Stimulated activated CD8-positive, alpha-beta memory T cell treated with anti-CD3 and anti-CD28 coated beads, Interleukin-4, amount 100 ng/mL, for 24 hours (primary cell): ENCODE measurements at places on chromosomes 1 and 21.

DNA sequence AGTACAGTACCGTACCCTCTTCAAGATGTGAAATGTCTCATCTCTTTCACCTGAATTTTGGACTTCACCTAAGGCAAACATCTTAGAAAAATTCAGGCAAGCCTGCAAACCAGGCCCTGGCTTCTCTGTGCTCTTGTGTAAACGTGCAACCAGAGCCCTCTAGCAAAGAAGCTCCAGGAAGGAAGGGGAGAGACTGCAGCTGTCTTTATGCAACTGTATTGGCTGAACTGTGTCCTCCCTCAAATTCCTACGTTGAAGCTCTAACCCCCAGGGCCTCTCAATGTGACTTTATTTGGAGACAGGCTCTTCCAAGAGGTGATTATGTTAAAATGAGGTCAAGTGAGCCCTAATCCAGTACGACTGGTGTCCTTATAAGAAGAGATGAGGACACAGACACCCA is 60.3 kb downstream of the SLC45A1 start:
- DNase-seq = no peak

- DNase-seq = no peak
Measured at GRCh38 chr1:240021709-240022108, 70.0 kb upstream of the FMN2 start.

GRCh38 chr1:228141226-228142044 is 1.4 kb downstream of the GUK1 start:
- DNase-seq = no peak

DNA sequence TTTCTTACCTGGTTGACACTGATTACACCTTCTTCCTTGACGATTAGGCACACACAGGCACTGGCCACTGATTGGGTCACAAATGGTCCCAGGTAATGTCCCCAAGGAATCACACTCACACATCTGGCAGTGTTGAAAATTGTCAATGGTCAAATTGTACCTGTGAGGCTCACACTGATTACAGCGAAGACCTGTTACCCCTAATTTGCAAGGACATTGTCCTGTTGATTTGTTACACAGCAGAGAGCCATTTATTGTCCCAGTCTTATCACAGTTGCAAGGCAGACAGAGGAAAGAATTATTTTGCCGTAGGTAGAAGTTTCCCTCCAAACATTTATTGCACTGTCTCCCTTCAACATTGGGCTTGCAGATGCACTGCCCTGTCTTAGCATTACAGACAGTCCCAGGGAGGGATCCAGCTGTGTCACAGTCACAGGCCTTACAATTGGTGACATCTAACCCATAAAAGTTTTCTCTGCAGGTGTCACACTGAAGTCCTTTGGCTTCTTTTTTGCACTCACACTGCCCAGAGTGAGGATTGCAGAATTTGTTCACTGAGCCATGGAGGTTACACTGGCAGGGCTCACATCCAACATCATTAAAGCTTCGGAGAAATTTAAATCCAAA is 176.6 kb downstream of the USH2A start:
- DNase-seq = no peak

GRCh38 chr1:40808444-40808843 is 24.9 kb downstream of the KCNQ4 start:
- no peak for DNase-seq

DNA sequence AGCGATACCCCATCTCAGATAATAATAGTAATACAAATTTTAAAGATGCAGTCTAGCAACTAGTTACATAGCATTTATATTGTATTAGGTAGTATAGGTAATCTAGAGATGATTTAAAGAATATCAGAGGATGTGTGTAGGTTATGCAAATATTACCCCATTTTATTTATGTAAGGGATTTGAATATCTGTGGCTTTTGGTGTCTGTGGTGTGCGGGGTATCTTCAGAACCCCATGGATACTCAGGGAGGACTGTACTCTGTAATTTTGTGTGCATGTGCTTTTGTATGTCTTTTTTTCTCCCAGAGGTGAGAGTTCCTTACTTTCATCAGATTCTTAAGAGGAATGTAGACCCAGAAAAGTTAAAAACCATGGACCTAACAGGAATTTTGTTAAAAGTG is 12.8 kb downstream of the RNF2 start:
- no peak for DNase-seq

- no peak for DNase-seq
Measured at GRCh38 chr1:226369110-226369509, 38.8 kb downstream of the PARP1 start.

DNA sequence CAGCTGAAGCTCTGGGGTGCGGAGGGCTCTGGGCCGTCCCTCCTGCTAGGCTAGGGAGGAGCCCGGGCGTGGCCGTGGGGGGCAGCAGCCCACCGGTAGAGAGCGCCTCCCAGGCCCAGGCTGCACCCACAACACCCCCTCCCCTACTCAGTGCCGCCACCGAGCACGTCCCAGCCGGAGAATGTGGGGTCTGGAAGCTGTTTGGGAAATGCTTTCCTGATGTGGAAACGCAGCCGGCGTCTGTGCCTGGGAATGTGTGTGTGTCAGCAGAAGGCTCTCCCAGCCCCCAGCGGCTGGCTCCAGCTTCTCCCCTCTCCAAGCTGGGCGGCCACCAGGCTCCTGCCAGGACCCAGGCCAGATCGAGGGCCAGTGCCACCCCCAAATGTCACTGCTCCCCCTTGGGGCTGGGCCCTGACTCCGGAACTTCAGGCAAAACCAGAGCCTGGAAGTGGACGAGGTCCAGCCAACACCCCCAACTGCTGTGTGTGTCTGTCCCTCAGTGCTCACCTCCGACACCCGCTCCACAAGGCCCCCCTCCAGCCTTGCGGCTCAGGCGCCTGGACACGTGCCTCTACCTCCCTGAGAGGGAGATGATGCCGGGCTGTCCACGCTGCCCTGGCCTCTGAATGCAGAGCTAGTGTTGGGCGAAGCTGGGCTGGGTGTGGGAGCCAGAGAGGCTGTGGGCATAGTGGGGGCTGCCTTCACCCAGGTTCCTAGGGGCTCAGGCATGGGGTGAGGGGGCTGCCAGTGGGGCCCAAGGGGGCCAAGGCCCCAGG is 74.7 kb downstream of the MEGF6 start:
- no peak for DNase-seq

DNA sequence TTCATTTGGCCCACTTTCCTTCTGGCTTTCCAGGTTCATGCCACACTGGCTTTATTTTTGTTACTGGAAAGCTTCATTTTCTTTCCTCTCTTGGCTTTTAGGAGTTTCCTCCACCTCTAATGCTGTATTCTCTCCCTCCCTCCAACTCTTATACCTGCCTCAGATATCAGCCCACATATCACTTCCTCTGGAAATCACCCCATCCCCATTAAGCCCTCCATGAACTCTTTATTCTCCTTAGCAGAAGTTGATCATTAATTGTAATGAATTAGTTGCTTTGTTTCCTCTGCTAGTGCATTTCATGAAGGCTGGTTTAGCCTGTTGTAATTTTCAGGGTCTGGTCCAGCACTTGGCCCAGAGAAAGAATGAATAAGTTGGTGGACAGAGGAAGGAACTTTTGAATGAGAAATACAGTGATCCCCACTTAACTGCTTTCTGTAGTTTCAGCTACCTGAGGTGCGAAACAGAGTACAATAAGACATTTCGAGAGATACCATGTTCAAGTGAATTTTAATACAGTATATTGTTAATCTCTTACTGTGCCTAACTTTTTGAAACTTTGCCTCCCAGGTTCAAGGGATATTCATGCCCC is 1.7 kb downstream of the SOAT1 start:
- no peak for DNase-seq

- DNase-seq = no peak
Measured at GRCh38 chr1:240941701-240942370, 329.9 kb upstream of the GREM2 start.

DNA sequence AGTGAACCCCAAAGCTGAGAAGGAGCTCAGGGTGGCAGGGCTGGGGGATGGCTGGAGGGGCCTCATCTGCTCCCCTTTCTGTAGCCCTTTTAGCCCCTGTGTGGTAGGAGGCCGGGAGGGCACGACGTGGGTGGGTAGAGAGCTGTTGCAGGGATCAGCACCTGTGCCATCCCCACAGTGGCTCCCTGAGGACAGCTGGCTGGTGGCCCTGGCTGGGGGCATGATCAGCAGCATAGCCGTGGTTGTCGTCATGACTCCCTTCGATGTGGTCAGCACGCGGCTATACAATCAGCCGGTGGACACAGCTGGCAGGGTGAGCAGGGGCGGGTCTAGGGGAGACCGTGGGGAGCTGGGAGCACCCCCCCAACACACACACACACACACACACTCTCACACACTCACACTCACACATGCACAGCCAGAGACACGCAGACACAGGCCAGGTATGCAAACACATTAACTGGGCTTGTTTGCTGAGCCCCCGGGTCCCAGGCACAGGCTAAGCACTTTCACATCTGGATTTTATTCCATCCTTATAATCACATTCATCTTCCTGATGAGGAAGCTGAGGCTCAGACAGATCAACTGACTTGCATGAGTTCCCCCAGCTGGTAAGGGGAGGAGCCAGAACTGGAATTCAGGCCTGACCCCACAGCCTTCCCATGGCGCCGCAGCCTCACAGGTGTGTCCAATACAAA is 2.5 kb downstream of the SLC25A34 start:
- DNase-seq = no peak

GRCh38 chr21:42343556-42343955 is 7.2 kb downstream of the TFF2 start:
- no peak for DNase-seq

GRCh38 chr1:27887215-27888021 is 15.1 kb downstream of the THEMIS2 start:
- no peak for DNase-seq

DNA sequence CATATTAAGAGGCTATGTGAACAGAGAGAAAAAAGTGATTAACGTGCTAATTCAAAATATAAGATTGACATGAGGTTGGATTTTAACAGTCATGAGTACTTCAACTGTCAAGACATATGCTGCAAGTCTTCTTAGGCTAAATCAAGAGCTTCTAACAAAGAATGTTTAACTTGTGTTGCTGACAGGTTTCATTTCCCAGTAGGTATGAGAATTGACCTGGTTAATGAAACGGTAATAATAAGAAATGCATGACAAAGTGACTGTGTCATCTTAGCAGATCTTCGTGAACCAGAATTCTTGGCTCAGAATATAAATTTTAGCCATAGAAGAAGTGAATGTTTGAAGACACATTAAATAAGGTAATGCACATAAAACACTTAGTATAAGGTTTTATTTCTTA is 132.6 kb upstream of the PTGFR start:
- no peak for DNase-seq

DNA sequence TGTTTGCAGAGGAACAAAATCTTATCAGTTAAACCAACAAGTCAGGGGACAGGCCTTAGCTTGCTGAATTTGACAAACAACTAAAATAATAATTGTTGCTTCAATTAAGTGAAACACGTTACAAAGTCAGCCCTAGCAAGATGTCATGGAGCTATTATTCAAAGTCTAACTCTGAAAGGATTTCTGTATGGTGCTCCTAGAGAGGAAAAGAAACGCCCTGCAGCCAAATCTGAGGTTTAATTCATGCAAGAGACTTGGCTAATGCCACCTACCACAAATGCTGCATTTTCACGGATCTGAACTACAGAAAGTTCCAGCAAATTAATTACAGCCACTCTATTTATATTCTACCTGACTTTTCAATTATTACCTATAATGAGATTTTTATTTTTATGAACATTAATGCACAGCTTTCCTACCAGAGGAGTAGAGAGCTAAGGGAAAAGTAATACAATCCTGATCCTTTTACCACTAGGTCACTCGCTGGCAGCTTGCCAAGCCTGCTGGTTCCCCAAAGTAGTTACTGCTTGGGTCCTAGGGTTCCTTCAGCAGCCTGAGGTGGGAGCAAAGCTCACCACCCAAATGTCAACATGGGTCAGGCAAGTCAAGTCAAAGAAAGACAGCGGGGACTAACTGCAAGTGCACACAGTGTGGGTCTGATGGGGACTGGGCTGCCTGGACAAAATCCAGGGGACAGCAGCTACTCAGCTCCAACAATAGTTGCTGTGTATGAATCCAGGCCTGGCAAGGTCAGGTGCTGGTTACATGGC is 8.5 kb downstream of the COLGALT2 start:
- DNase-seq = no peak

DNA sequence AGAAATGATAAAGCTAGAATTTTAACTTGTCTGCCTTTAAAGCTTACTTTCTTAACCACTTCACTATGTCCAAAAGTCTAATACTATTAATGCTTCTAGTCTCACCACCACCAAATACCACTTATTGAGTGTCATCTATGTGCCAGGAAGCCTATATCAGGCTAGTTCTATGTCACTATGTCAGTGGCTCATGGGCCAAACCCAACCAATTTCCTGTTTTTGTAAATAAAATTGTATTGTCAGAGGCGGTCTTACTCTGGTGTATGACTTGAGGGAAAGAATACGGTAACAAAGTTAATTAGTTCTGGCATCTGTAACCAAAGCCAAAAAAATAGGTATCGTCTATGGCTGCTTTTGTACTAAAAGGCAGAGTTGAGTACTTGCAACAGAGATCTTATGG is 14.8 kb downstream of the F5 start:
- DNase-seq = no peak

DNA sequence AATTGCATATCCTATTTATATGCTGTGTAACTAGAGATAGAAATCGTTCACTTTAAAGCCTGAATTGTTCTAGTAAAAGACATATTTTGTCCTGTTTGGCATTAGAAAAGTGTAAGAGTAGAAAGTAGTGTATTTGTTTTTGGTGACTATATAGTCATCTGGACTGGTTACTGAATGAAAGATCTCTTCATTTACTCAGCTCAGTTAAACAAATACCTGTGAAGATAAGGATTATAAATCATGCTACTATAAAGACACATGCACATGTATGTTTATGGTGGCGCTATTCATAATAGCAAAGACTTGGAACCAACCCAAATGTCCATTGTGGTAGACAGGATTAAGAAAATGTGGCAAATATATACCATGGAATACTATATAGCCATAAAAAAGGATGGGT is 125.1 kb downstream of the PLA2G4A start:
- DNase-seq = no peak

- DNase-seq = no peak
Measured at GRCh38 chr1:6987940-6988339, 202.7 kb downstream of the CAMTA1 start.

DNA sequence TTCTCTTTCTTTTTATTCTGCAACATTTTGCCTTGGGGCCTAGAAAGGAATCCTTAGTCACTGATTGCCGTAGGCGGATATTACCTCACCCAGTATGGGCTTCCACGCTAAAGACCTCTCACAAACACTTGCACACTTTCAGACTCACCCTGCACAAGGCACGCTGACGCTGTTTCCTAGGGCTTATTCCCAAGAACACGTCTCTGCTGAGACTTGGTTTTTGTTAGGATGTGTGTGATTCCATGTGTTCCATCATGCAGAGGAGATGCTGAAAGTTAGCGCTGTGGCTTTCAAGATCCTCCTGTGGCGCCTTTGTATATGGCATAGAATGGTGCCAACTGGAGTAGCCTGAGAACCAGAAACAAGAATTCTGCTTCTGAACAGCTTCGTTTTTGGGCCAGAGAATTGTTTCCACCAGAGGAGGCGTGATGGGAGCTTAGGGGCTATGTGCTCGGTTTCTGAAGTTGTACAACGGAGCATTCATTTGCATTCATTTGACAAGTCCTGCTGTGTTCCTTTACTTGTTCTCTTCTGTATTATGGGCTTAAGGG is 297.0 kb downstream of the DISC1 start:
- no peak for DNase-seq
